H9 (cell line): ENCODE measurements at places on chromosomes 1 and 21.

DNA sequence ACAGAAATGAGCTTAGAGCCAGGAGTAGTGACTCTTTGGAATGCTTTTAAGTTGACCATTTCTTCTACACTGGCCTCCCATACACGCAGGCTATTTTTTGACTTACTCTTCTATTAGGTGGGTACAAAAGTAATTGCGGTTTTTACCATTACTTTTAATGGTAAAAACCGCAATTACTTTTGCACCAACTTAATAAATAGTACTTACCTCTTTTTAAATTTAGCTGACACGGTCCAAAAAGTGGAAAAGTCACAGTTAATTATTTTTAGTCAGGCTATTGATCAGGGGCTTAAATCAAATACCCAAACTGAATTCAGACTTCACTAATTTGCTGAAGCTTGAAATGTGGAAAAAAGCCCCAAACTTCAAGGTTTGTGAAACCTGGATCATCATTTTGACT is 138.7 kb downstream of the GRIK1 start:
- no peak for DNase-seq

DNA sequence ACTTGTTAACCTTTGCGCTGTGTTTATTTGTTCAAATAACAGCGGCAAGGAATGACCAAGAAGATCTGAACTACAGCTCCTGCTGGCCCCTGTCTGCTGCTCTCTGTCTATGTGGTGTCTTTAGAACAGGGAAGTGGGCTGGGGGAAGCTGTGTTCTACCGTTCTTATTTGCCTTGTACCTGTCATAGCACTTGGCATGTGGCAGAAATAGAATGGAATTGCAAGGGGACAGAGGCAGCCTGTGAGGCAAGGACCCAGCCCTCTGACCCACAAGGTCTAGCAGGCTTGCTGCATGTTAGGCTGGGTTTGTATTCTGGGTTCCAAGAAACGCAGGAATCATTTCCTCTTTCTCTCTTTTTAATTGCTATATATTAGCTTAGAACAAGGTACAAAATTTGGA is 20.7 kb downstream of the HMGCS2 start:
- no peak for DNase-seq

- DNase-seq: no peak
These were observed 256.3 kb downstream of the ADGRL2 start for GRCh38 chr1:82057011-82057410.

DNA sequence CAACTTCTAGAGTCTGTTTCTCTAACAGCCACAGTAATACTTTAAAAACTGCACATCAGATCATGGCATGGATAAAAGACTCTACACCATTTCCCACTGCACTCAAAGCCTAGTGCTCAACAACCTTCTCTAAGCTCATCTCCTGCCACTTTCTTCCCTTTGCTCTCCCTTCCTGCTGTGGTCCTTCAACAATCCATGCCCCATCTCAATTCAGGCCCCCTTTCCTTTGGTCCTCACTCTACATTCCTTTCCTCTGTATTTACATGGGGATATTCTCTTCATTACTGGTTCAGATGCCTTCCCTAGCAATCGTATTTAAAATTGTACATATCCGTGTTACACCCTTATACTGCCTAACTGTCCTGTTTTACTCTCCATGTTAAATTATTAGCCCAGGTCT is 19.0 kb downstream of the SOD1 start:
- no peak for DNase-seq

GRCh38 chr1:208004851-208005250 is 93.9 kb upstream of the CD34 start:
- DNase-seq: no peak
